CD4-positive, alpha-beta T cell treated with Interferon alpha-2 for 1 hour (primary cell): ENCODE measurements at places on chromosomes 3 and 15.

DNA sequence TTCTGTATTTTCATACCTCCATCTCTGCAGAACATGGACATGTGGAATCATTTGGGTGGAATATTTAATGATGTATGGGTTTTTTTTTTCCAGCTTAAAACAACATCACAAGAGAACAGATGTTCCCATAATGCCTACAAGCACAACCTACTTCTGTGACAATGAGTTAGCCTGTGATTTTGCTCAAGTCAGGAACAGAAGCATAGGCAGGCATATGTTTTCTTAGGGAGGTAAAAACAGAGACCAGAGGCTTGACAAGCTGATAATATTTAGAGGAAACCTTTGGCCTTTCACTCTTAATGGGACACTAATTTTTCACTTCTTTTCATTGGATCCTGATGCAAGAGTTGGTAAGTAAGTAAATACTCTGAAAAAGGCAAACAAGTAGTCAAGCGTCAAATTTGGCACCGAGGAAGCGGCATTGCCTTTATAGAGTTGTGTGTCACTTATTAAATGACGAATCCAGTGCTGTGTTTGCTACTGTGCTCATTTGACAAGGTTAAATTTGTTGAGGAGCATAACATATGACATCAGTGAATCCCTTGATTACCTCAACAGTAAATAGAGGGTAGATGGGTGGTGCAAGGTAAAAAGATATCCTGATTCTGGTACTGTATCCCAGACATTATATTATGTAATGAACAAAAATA lies 66.7 kb upstream of the RBMS3 start:
- DNase-seq: no peak

DNA sequence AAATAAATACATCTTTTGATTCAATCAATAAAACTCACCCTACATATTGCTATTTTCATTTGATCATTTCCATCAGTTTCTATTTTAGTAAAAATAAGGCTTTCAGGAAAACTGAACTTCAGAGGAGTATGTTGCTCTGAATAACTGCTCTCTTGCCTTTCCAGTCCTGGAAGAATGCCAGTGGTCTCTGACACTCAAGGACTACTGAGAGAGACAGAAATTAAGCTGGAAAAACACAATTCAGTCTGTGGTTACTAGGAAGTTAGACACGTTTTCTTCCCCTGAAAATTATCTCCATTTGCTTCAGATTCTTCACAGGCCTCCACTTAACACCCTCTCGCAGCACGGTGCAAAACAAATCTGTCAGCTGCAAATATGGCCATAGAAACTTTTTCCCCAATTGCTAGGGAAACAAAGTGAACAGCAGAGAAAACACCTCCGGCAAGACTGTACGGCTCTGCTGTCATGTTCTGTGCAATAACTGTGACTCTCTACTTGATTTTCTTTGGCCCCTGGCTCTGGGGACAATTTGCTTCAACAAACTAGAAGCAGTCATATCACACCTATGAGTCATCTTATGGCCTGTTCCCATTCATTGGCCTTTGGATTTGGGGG lies 353.0 kb downstream of the MAGI1 start:
- DNase-seq: no peak

DNA sequence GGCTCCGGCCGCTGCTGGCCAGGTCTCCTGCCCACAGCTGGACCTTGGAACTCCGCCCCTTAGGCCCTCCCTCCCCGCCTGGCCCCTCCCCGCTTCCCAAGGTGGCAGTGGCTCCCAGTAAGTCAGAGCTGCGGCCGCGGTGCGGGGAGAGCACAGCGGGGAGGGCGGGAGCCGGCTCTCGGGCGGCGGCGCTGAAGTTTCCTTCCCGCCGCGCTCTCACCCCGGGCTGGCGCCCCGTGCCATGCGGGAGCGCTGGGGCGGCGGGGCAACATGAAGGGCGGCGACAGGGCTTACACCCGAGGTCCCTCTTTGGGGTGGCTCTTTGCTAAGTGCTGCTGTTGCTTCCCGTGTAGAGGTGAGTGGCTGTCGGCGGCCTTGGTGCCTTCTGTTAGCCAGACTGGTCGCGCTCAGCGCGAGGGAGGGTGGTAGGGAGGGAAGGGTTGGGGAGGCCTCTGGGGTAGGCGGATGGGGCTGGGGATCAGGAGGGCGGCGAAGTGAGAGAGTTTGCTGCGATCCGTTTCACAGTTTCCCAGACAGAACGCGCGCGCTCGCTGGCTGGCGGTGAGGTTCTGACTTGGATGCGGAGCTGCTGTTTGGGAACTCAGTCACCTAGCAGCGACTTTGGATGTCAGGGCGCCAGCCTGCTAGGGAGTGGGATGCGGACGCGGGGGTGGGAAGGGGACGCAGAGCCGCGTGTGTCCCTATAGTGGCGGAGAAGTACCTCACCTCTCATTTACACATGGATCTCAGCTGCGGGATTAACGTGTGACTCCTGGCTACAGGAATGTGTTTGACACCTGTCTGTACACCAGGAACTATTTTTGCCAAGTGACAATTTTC lies 145.5 kb upstream of the UMPS start:
- peak; percentile 29 for DNase-seq

DNA sequence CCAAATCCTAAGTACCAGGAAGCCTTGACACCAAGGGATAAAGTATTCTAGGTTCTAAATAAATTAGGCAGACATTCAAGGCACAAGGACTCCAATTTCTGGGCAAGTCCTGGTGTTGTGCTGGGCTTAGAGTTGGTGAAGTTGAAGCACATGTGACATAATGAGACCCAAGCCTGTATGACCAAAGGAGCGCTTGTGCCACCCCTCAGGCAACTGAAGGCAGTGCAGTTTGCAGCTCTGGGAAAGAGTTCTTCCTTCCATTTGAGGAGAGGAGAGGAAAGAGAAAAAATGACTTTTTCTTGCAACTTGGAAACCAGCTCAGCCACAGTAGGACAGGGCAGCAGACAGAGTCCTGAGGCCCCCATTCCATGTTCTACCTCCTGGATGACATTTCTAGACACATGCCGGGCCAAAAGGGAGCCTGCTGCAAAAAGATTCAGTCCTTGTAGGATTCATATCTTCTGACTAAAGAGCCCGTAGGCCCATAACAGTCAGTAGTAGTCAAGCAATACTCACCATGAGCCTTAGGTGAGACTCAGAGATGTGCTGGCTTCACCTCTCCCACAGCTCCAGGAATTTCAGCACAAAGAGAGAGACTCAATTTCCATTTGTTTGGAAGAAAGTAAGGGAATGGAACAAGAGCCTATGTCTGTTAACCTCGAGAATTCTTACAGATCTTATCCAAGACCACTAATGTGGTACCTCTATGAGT lies 588.8 kb upstream of the BCHE start:
- DNase-seq: no peak

DNA sequence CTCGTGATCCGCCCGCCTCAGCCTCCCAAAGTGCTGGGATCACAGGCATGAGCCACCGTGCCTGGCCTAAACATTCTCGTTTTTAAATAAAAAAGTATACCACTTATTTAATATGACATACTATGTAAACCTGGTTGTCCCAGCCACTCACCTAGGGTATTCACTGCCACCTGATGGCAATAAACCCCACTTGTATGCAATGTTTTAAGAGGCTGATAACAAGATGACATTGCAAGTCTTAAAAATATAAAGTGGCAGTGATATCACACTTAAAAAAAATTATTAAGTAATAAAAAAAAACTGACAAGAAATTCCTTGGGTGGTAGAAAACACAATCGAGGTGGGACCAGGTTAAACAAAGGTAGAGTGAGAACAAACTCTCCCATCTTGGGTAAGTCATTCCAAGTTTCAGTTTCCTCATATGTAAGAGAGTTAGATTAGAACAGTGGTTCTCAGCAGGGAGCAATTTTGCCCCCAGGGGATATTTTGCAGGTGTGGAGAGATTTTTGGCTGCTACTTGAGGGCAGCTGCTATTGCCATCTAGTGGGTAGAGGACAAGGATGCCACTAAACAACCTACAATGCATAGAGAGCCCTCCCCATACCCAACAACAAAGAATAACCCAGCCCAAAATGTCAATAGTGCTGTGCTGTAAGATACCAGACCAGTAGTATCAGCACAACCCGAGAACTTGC lies 14.5 kb downstream of the ARF4 start:
- peak; percentile 30 for DNase-seq

DNA sequence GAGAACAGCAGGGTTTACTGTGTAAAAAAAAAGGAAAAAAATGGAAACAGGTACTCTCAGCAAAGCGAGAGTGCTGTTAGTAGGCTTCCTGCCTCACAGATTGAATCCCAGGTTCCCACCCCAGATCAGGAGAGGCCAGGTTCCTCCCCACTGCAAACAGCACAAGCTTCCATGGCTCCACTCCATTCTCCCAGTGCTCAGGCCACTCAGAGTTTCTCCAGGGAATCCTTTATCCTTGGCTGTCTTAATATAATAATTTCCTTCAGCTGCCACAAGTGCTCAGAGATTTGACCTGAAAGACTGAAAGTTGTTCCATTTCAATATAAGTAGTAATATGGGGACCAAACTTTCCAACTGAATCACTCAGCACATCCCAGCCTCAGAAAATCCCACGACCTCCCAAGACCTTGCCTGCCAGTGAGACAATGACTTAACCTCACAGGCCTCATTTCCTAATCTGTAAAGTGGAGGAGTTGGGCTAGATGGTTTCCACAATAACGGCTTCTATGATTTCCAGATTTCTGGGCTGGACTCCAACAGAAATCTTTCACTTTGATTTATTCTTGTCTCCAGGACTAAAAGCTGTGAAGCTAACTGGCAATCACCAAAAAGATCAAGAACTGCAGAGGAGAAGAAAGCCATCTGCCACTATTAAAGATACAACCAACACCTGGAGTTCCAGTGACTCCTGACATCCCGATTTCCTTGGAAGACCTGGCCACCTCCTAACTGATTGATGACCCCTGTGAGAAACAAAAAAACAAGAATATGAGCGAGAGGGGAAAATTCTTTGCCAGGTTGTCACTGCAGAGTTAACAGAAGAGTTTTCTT lies 289.5 kb downstream of the NEK10 start:
- DNase-seq: no peak

DNA sequence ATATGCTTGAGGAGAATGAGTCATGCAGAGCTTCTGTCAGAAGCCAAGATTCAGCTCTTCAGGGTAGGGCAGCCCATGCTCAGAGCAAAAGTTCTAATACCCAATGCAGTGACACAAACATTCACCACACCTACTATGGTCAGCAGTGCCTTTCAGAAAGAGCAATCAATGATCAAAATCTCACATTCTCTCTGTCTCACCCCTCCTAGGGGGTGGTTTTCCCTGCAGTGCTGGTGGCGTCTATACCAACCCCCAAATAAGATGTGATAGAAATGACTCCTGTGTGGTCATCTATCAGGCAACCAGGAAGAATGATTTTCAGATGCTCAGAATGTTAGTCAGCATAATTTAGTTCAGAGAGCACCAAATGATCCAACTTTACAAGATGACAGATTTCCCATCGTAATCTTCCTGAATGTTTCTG lies 385.3 kb downstream of the NTRK3 start:
- DNase-seq: no peak

GRCh38 chr15:72271895-72272212 lies 500 bp downstream of the PARP6 start:
- no peak for DNase-seq

GRCh38 chr3:170584585-170585007 lies 1.3 kb downstream of the SLC7A14 start:
- peak; percentile 12 for DNase-seq

GRCh38 chr3:33392703-33393125 lies 47.5 kb downstream of the UBP1 start:
- DNase-seq: no peak

- peak; percentile 58 for DNase-seq
These were observed 144.4 kb downstream of the DNAJB8 start for GRCh38 chr3:128322030-128323022.

DNA sequence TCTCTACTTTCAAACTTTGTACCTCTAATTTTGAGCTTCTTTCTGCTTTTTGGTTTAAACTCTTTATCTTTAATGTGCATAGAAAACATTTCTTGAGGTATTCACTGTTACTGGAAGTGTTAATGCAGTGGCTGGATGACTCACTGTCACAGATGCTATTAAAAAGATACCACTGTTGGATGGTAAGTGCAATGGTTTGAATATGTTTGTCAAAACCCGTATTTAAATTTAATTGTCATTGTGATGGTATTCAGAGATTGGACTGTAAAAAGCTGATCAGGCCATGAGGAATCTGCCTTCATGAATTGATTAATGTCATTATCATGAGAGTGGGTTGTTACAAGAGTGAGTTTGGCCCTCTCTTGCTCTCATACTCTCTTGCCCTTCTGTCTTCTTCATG lies 70.6 kb downstream of the AP4E1 start:
- no peak for DNase-seq

- DNase-seq: no peak
These were observed 837 bp downstream of the TMC3 start for GRCh38 chr15:81373176-81373575.

GRCh38 chr3:108552267-108553159 lies 36.7 kb downstream of the CIP2A start:
- no peak for DNase-seq

DNA sequence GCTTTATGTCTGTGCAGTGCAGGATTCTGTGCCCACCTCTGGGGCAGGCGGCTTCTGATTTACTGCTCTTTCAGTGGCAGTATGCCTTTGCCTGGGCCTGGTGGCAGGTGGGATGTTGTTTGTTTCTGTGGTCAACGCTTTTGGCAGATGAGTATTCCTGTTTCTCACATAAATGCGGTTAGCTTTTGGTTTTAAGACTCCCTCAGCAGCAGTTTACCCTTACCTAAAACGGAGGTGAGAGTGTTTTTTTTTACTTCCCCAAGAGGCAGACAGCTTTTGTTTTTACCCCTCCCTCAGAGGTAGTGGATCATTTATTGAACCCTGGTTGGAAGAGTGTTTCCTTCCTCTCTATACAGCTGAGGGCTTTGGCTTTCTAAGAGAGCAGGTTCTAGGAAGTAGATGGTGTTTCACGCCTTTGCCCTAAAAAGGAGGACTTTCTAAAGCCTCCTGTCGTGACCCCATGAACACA lies 134.1 kb upstream of the PLSCR5 start:
- no peak for DNase-seq

DNA sequence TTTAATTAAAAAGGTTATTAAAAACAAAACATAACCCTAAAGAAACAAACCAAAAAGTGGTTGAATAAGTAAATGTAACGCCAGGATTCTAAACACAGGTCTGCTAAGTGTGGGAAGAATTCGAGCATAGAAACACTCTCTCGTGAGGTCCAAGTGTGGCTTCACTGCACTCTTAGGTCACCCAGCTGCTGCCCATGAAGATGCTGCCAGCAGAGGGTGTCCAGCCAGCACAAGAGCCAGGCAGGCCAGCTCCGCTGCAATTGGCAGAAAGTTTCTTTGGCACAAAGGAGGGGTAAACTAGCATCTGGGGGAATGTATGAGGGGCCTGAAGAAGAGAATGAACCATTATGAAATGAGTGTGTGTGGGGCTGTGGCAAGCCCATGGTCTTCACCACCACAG lies 215.7 kb upstream of the FEZF2 start:
- DNase-seq: no peak

GRCh38 chr3:5071061-5071460 lies 51.0 kb upstream of the ARL8B start:
- no peak for DNase-seq
